ENCODE measurements at places on chromosomes 2 and 18.
A peak's percentile ranks its signal among the peaks of the same experiment; 100 is the strongest.

DNA sequence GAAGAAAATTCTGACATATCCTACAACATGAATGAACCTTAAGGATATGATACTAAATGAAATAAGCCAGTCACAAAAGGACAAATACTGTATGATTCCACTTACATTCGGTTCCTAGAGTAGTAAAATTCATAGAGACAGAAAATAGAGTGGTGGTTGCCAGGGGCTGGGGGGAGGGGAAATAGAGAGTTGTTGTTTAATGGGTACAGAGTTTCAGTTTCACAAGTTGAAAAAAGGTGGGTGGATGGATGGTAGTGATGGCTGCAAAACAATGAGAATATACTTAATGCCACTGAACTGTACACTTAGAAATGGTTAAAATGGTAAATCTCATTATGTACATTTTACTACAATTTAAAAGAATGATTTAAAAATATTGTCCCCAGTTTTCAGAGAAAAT, 53.3 kb upstream of the NFU1 start:
- peak; percentile 49 for DNase-seq

DNA sequence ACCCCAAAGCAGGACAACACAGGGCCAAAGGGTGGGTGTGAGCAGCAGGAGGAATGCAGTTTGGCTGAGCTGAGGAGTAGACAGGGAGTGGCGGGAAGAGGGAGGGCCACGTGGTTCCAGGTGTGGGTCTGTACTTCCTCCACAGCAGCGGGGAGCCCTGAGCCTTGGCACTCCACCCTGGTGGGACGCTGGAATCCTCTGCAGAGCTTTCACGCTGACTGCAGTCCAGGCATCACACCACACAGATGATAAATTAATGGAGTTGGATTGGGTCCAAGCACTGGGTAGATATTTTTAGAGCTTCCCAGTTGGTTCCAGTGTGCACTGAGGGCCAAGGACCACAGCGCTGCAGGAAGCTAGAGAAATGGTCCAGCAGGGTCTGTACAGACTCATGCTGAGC, 67.0 kb upstream of the TMEM200C start:
- no peak for DNase-seq

DNA sequence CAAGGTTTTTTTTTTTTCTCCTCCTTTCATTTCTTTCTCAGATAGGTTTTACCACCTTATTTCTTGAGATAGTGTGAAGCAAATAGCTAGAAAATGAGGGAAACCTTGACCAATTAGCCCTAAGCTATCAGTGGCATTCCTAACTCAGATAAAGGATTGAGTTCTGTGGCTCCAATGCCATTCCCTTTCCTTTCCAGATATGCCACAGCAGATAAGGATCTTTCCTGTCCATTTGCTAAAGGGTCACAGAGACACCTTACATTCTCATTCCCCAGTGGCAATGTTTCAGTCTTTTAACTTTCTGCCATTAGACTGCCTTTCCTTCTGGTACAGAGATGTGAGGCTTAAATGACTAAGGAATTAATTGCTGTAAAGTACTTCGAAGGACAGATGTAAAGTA, 81.7 kb downstream of the MGAT5 start:
- no peak for DNase-seq

- peak; percentile 77 for DNase-seq
Measured at GRCh38 chr2:241950413-241951315, 81.1 kb downstream of the RTP5 start.

DNA sequence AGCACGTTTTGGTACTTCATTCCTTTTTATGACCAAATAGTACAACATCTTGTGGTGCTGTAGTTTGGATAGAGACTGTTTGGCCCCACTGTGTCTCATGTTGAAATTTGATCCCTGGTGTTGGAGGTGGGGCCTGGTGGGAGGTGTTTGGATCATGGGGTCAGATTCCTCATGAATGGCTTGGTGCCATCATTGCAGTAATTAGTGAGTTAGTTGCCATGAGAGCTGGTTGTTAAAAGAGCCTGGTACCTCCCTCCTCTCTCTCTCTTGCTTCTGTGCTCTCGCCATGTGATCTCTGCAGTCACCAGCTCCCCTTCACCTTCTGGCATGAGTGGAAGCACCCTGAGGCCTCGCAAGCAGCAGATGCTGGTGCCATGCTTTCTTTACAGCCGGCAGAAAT, 50.9 kb downstream of the NCAPH start:
- no peak for DNase-seq

- no peak for DNase-seq
Measured at GRCh38 chr2:41871080-41871479, 176.7 kb upstream of the PKDCC start.

DNA sequence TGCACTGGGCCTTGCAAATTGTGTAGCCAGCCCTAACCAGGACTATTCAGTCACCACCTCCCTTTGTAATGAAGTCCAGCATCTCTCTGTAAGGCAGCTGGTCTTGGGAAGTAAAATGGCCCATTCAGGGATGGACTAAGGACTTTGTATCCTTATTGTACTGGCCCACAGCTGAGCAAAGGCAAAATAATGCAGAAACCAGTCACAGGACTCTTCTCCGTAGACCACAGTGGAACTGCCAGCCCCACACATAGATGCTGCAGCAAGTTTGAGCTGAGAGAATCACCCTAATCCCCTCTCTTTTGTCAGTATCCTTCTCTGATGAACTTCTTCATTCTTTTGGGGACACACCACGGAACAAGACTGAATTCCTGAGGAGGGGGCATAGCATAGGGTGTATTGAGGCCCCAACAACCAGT, 73.6 kb upstream of the RTN4 start:
- no peak for DNase-seq

DNA sequence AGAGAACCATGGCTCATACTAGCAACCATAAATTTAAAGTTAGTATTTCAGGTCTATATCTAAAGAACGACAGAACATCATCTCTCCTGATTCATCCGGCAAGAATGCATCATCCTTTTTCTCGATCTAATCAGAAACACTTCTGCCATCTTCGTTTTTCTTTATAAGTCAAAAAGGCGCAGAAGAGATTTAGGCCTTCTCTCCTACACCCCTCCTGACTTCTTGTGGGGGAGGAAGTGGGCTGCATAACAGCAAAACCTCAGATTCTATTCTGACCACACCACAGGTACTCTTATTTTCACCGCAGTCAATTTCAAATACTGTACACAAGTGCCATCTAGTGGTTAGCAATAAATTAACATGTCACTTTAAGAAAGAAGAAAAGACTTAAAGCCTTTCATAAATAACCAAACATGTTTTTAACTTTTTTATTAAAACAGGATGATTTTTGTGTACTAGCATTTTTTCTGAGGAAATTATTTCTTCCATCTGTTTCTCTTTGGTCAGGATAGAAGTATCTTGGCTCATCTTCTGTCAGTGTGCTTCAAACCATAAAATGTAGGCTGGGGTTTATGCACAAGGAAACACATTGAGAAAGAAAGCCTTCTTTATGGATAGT, 48.4 kb upstream of the PIK3C3 start:
- peak; percentile 34 for DNase-seq

GRCh38 chr2:239252801-239253200, 148.0 kb downstream of the HDAC4 start:
- DNase-seq = no peak

DNA sequence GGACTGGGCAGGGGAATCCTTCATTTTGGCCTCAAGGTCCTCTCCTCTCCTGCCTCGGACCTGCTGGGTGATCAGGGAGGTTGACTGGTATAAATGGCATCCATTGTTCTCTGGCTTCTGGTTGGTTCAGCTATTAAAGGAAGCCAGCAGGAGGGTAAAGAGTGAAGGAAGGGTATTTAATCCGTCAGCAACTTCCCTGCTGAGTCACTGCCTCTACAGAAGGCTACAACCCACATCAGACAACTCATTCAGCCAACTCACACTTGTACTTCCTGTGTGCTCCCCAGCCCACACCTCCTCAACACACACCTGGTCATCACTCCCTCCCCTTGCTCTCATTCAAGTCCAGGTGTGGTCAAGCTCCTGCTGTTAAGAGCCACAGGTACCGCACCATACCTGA, 68.3 kb upstream of the MRPS9 start:
- DNase-seq = no peak

DNA sequence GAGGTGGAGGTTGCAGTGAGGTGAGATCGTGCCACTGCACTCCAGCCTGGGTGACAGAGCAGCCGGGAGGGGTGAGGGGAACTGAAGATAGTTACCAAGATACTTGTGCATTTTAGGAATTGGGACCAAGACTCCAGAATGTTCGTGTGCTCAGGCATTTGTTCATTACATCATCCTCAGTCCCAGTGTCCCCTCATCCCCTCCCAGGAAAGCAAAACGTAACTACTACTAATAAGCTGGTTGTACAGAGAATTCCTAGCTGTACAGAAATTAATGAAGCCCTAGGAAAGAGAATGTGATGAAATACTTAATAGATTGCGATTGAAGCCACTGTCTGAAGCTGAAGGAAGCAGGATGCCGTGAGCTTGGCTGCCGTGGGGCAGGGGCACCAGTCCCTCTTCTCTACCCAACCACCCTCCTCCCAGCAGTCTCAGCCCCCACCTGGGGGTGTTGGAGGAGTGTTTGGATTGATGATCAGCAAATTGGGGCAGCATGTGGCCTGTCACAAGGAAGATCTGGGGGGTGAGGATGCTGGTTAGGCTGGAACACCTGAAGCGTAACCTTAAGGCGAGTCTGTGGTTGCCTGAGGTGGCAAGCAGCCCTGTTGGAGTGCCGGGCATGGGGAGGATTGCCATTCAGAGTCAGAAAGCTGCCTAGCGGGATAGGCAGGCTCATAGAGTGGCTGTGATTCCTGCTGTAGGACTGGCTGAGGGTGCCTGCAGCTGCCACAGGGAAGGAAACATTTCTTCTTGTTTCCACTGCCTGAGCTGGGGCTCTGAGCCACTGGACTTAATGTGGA, 140.9 kb downstream of the SH3RF3 start:
- no peak for DNase-seq

- peak; percentile 52 for DNase-seq
Measured at GRCh38 chr2:203875471-203875870, 7.9 kb downstream of the CTLA4 start.

DNA sequence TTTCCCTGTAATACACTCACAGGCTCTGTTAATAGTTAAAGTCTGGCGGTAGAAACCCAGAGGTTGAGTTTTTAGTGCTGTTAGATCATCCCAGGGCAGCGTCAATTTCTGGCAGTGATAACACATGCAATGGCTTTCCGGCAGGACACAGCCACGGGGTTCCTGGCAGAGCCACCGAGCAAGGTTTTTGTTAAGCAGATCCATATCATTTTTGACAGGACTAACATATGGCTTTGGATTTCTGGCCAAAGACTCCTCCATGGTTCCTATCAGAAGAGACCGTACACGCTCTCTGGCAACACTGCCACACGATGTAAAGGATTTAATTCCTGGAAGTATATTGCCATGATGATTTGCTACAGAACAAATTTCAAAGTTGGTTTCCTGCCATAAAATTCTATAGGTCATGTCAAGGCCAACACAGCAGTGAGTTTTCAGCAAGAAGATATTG, 854.3 kb downstream of the LRRTM4 start:
- DNase-seq = no peak

GRCh38 chr2:105038383-105039061, 653 bp downstream of the MRPS9 start:
- no peak for DNase-seq

DNA sequence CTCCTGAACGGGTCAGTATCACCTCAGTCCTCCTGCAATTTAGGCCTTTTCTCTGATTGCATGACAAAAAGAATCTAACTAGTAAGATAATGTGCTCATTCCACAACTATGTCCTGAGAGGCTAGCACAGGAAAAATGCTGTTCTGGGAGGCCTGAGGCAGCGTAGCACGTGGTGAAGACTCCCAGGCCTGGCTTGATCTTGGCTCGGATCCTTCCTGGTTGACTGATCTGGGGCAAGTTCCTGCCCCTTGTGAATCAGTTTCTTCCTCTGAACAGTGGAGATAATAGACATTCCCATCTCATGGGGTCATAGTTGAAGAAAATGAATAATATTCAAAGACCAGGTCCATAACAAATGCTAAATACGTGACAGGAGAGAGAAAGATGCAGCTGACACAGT, 12.3 kb downstream of the FBLN7 start:
- DNase-seq = no peak

DNA sequence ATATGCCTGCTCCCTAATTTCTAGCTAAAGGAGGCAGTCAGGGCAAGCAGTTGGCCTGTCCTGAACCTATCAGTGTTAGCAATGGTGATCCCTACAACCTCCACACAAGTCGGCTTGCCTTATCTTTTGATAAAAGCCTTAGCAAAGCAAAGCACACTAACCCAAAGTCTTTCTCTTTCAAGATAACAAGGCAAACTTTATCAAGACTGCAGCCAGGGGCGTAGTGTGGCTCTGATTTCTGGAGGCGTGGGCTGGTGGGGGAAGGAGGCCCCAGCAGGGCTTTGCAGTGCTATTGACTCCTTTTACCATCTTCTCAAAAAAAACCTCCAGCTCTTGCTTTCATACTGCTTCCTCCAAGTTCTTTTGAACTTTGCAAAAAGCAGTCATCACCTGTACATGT, 40.2 kb upstream of the LAMA1 start:
- no peak for DNase-seq

- DNase-seq = no peak
Measured at GRCh38 chr2:64140665-64141200, 3.5 kb downstream of the PELI1 start.

DNA sequence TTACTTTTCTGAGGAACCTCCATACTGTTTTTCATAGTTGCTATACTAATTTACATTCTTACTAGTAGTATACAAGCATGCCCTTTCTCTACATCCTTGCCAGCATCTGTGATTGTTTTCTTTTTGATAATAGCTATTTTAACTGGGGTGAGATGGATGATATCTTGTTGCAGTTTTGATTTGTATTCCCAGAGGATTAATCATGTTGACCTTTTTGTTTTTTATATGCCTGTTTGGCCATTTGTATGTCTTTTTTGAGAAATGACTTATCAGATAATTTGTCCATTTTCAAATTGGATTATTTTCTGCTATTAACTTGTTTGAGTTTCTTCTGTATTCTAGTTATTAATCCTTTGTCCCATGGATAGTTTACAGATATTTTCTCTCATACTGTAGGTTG, 141.5 kb downstream of the UBR3 start:
- DNase-seq = no peak

- no peak for DNase-seq
Measured at GRCh38 chr18:12248926-12249720, 5.0 kb upstream of the CIDEA start.

GRCh38 chr2:231605607-231606091, 13.0 kb downstream of the TEX44 start:
- no peak for DNase-seq

DNA sequence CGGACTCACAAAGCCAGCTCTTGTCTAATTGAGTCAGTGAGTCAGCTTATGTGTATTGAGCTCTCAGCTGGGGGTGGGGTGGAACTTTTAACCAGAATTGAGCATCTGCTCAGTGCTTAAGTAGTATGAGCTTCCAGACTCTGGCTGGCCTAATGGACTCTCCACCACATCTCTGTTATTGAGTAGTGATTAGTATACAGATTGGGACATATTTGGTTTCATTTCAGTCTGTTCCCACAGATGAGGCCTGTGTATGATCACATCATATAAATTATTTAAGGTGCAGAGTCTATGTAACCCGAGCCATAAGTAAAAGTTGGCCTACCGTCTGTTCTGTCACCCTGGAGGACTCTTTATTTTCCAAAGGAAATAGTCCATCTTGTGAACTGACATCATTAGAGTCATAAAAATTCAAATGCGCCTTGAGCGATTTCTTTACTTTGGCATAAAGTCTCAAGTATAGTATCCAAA, 152.1 kb downstream of the THSD7B start:
- DNase-seq = no peak

Measured in stimulated activated CD4-positive, alpha-beta T cell treated with anti-CD3 and anti-CD28 coated beads, Interleukin-15, amount 100 ng/mL, for 24 hours (primary cell).